Mesenchymal stem cell (in vitro differentiated cells and primary cell): ENCODE measurements at places on chromosomes 6 and 20.
A peak's percentile ranks its signal among the peaks of the same experiment; 100 is the strongest.

DNA sequence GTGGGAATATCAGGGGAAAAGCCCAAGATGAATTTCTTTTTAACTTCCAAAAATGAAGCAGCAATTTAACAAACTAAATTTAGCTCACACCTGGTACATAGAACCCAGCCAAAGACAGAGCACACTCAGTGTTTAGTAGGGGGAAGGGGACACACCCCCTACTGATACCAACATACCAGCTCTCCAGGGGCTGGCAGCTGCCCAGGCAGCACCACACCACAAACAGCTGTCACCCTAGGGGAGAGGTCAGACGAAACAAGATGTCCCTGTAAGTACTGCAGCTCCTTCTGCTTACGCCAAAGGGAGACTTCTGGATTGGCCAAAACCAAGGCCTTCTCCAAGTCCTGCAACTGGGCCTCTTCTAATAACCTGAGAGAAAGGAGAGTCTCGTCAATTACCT is 26.0 kb downstream of the MDN1 start:
- DNase-seq = no peak

GRCh38 chr20:47337413-47337812 is 19.1 kb downstream of the ZMYND8 start:
- no peak for DNase-seq

GRCh38 chr20:48828734-48829460 is 1.1 kb upstream of the PREX1 start:
- DNase-seq = no peak

- no peak for DNase-seq
Measured at GRCh38 chr20:30594112-30594511, 663.4 kb upstream of the DEFB115 start.

- peak; percentile 79 for DNase-seq
Measured at GRCh38 chr20:61120595-61121515, 131.2 kb upstream of the CDH4 start.

DNA sequence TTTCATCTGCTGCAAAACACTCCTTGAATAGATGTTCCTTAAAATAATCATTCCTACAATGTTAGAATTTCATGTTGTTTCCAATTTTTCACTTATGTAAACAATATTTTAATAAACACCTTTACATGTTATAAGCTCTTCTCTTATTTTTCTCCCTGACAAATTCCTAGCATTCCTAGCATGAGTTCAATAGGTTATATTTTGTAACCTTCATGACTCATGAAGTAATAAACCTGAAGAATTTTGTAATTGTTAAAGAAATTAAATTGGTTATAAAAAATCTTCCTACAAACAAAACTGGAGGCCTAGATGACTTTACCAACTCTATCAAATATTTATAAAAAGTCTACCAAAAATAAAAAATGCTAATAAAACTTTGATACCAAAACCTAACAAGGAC is 66.3 kb downstream of the NT5E start:
- DNase-seq = no peak

DNA sequence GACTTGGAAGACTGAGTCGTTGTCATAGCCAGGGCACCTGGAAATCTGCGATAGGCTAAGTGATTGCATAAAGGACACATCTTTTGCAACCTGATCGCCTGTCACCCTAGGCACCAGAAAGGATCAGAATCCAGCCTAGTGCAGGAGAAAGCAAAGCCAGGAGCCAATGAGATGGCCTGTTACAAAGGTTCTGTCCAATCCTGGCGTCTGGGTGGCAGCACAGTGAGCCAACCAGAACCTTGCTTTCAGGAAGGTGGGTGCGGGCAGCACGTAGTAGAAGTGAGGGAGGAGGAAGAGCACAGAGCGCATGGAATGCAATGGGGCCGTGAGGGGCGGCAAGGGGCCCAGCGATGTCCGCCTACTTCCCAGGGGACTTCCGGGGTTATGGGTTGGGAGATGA is 120.4 kb upstream of the GGTLC1 start:
- DNase-seq = no peak

DNA sequence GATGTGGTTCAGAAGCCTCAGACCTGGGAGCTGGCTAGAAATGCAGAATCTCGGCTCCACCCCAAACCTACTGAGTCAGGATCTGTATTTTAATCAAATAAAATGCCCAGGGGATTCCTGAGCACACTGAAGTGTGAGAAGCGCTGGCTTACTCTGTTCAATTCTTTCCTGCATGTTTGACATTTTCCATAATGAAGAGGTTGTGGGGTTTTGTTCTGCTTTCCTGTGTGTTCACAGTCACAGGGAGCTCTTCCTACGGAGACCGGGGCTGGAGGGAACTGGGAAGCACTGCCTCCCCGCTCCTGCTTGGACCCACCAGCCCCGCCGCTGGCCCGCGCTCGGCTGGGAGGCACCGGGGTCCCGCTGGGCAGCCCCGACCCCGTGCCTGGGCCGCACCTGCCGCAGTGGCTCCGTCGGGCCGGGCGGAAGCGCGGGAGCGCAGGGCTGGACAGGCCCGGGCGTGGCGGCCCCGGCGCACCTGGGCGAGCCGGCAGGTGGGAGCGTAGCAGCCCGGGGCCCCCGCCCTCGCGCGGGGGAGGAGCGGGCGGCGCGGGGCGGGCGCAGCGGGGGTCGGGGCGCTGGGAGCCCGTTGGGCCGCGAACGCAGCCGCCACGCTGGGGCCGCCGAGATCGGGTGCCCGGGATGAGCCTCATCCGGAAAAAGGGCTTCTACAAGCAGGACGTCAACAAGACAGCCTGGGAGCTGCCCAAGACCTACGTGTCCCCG is at the start of gene MAPK13:
TSS of gene MAPK13 (plus strand) at position 573 of the 726 bp plus-strand sequence. CDS start at position 643, 70 bp downstream.
- peak; percentile 64 for DNase-seq

- no peak for DNase-seq
Measured at GRCh38 chr20:57400821-57401564, 9.8 kb downstream of the RBM38 start.

DNA sequence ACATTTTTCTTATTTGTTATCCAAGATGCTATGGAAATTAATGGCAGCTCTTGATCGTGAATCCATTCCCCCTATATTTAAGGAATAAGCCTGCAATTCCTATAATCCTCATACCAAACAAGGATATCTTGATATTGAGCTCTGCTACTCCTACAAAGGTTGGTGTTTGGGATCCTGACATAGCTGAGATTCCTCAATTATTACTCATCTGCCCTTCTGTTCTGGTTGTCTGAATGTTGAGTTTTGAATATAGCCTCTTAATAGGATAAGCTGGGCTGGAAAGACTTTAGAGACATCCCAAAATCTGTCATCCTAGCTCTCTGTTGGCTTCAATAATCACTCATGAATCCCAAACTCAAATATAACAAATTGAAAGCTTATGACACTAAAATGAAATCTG is 49.9 kb downstream of the CLIC5 start:
- DNase-seq = peak; percentile 25

GRCh38 chr20:61784801-61785566 is 280.7 kb downstream of the TAF4 start:
- DNase-seq = no peak

DNA sequence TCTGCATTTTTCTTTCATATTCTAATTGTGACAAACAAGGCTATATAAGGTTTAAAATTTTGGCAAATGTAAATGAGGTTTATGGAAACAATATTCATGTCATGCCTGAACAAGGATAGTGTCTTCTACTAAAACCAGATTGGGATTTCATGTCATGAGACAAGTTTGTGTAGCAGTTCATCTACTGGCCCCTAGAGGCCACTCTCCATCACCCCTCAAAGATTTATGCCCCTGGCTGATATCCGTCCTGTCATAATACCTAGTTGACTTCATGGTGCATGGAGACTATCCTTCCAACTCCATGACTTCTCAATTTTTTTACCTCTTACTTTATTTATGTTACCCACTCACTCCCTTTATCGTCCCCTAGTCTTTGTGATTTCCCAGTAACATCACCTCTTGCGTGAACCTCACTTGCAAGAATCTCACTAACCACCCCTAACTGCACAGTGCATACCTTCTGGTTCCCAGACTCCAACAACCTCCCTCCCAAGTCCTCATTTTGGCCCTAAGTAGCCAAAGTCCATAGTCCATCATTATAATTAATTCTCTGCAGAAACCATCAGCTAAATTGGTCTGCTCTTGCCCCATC is 179.8 kb downstream of the TASP1 start:
- DNase-seq = peak; percentile 36

DNA sequence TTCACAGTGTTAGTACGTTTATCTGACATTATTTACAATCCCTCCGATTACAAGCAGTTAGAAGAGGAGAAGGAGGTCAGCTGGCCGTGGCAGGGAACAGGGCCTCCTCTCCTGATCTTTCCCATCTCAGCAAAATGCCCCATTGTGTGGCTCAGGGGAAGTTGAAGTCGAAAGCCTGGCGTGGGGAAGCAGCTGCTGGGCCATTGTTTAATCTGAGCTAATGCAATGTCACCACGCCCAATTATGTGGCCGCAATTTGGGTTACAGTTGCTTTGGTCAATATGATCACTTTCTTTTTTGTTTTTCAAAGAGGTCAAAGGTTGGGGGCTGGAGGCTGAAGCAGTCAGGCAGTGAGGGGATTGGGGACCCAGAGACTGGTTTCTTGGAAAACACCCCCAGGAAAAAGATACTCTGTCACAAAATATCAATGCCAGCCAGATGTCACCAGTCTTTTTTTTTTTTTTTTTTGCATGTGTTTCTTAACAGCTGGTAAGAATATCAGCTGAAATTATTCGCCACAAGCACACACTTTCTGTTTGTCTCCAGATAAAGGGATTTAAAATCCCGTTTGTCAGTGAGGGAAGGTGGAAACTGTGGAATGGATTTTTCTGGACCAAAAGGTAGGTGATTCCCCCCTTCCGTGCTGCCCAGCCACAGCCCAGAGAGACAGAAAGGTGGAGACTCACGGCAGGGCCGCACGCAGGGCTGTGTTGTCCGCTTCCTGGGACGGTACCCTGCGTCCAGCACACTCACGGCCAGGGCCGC is 24.6 kb downstream of the DLL1 start:
- DNase-seq = no peak

DNA sequence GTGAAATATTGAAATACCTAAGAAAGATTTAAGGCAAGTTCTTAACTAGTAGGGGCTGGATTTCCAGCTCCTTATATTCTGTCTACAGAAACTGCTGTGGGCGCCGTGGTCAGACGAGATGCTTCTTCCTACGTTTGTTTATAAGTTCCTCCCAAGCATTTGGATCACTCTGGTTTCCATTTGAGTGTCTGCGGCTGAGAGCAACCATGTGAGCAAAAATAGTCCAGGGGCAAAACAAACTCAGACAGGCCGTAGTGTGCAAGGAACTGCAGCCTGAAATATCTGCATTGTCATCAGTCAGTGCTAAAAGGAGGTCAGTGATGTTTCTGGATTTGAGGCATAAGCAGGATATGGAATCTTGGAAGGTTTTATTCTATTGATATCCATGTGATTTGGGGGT is 485.9 kb upstream of the JAG1 start:
- peak; percentile 91 for DNase-seq

DNA sequence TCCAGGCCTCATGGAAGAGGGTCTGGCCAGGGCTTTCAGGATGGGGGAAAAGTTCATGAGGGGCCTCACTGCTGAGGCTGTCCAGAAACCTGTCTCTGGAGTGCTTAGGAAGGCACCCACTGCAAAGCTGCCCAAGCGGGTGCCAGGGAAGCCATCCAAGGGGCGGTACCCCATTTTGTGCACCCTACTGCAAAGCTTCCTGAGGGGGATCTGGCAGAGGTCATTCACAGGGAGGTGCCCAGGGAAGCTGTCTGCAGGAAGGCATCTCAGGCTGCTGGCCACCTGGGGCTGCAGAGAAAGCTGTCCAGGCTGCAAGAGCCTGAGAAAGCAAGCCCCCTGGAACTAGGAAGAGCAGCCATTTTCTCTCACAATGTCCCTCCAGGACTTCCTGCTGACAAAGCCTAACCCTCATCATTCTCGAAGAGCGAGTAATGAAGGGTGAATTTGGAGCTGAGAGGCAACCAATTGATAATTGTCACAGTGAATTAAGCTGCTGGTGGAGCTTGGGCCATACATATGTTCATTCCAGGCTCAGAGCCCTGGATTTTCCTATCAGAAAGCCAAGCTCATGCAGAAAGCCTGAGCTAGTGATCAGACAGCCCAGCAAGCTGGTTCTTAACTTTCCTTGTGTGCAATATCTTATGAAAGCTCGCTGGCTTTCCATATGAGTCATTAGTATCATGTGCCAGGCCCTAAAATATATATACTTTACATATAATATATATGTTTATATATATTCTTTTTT is 62.2 kb upstream of the SLC22A16 start:
- no peak for DNase-seq

- no peak for DNase-seq
Measured at GRCh38 chr6:18280084-18280483, 15.8 kb upstream of the DEK start.

DNA sequence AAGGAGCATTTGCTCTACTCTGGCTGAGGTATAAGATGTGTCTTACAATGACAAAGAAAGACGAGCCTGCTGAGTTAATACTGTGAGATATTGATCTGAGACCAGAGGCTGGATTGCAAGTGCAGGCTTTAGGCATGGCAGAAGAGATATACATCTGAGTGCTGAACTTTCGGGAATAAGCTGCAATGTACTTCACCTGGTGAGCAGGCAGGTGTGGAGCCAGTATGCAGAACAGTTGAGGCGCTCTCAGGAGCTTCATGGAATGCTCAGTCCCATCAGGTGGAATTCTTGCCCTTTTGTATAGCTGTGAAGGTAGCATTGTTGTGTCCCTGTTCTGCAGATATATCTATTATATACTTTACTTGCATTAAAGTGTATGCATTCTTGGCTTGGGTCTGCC is 179.3 kb upstream of the RIMS1 start:
- no peak for DNase-seq

GRCh38 chr6:3819161-3820110 is 29.7 kb upstream of the FAM50B start:
- no peak for DNase-seq

DNA sequence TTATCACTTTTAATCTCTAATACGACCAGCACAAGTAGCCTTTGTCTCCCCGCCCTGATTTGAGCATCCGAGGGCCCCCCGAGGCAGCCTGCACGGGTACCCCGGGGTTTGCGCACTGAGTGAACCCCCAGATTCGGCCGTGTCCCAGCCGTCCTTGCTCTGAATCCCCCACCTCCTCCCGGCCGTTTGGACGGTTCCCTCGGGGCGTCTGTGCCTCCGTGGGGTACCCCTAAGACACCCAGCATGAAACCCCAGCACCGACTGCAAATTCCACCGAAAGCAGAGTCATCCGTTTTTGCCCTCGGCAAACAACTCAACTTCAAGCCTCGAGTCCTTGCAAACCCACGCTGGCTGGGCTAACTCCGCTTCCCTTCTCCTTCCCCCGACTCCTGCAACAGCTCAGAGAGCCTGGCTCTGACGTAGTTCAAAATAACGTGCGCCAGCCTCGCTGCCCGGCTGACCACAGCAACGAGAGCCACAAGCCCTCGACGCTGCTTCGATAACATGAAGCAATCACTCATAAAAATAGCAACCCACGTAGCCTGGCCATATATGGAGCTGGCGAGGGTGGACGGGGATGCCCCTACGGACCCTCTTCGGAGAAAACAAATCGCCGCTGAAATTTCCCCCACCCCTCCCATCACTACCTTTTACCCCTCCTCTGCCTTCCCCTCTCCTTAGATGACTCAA is 764 bp upstream of the SNAP25 start:
- peak; percentile 97 for DNase-seq

DNA sequence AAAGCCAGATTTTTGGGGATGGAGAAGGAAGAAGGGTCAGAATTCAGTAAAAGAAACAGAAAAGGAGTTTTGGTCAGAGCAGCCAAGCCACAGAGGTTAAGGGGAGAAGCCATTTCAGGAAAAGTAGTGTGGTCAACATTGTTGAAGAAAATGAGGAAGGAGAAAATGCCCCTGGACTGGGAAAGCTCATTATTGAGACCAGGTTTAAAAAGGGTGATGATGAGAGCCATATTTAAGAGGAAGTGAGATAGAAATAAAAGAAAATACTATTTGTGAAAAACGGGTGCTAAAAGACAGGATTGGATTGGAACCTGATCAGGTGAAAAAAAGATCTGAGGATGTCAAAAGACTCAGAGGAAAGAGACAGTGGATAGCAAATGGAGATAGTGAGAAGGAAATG is 75.8 kb downstream of the CEP162 start:
- DNase-seq = no peak
